ENCODE measurements at places on chromosomes 12 and 14.

- no peak for DNase-seq
Observed at GRCh38 chr12:10320643-10321042, 13.0 kb downstream of the KLRD1 start.

- no peak for DNase-seq
Observed at GRCh38 chr12:130316251-130316650, 21.4 kb upstream of the PIWIL1 start.

GRCh38 chr12:47753021-47754001 lies 5.4 kb downstream of the RAPGEF3 start:
- DNase-seq, result peak; percentile 91

DNA sequence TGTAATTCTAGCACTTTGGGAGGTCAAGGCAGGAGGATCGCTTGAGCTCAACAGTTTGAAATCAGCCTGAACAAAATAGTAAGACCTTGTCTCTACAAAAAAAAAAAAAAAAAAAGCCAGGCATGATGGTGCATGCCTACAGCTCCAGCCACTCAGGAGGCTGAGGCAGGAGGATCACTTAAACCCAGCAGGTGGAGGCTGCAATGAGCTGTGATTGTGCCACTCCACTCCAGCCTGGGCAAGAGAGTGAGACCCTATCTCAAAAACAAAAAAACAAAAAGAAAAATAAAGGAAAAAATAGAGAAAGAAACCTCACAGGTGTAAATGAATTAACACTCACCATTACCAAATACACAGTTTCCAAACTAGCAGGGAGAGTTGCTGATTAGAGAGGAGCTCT lies 34.2 kb upstream of the TUBA1A start:
- no peak for DNase-seq

- no peak for DNase-seq
Observed at GRCh38 chr12:81167694-81168093, 89.8 kb downstream of the ACSS3 start.

DNA sequence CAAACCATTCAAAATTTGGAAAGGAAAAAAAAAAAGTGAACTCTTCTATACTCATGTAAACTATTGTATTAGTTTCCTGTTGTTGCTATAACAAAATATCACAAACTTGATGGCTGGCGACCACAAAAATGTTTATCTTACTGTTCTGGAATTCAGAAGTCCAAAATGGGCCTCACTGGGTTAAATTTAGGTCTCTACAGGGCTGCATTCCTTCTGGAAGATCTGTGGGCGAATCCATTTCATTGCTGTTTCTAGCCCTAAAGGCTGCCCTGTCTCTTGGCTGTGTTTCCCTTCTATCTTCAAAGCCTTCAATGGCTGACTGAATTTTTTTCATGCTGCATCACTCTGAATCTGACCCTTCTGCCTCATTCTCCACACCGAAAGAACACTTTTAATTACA lies 105.1 kb upstream of the NAV3 start:
- no peak for DNase-seq

DNA sequence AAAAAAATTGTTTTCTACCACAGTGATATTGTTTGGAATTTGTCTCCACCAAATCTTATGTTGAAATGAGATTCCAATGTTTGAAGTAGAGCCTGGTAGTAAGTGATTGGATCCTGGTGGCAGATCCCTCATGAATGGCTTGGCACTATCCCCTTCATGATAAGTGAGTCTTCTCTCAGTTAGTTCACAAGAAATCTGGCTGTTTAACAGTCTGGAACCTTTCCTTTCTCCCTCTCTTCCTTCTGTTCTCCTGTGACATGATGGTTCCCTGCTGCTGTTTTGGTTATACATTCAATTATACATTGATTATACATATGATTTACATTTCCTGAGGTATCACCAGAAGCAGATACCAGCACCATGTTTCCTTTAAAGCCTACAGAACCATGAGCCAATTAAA lies 442.2 kb downstream of the SLC6A15 start:
- no peak for DNase-seq

GRCh38 chr12:68097386-68097785 lies 62.2 kb downstream of the IFNG start:
- DNase-seq, result no peak

DNA sequence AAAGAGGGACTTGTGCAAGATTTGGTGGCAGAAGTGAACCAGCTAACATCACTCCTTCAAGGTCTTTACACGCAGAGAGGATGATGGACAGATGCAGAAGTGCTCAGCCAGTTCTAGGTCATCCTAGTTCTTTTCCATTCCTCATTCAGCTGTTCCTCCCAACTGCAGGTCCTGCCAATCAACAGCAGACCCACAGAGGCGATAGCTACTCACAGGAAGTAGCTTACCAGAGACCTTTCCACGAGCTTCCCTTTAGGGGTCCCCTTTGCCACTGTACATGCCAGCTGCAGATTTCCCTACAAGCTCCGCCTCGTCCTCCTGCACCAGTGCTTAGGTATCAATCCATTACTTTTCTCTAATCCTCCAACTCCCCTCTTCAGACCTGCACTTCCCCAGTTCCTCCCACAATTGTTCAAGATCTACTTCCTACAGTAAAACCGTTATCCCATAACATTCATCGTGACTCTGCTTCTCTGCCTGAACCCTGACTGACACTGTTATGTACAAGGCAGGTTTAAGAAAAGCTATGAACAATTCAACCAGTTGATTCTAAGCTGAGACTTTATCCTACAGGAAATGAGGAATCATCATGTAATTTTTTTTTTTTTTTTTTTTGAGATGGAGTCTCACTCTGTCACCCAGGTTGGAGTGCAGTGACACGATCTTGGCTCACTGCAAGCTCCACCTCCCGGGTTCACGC lies 22.5 kb downstream of the RECQL start:
- no peak for DNase-seq

- no peak for DNase-seq
Observed at GRCh38 chr14:75837151-75837787, 144.5 kb downstream of the TGFB3 start.

- no peak for DNase-seq
Observed at GRCh38 chr14:75989134-75989533, 3.6 kb downstream of the IFT43 start.

DNA sequence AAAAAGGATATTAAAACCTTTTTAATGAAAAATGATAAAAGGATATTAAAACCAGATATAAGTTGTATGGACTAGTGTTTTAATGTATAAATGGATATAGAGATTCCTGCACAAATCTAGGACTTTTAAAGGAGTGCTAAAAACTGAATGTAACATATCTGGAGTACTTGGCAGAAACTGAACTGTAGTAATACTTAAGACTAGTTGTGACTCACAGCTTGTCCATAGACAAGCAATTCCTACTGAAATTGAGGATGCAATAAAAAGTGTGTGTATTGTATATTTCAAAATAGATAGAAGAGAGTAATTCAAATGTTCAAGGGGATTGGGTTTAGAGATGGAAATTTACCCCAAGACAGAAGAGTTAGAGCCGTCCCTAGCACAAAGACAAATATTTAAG lies 59.6 kb downstream of the FBXO33 start:
- DNase-seq, result no peak

DNA sequence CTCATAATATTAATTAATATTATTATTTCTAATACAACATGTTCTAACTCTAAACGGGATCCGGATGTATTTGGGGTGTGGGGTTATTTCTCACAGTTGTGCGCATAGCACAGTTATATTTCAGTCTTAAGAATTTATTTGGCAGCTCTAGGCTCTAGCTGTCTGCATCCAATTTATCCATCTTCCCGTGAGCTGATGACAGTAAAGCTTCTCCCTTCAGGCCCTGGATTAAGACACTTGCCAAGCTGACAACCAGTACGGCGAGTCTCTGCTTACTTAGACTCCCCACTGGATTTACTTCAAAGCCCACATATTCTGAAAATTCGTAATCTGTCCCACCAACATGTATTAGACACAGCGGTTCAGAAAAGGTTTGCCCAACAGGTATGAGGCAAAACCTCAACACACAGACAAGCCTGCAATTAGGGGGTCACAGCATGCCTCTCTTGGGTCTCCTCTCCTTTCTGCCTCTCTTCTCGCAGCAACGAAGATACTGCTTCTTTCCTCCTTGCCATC lies 232.9 kb upstream of the TMTC1 start:
- no peak for DNase-seq

DNA sequence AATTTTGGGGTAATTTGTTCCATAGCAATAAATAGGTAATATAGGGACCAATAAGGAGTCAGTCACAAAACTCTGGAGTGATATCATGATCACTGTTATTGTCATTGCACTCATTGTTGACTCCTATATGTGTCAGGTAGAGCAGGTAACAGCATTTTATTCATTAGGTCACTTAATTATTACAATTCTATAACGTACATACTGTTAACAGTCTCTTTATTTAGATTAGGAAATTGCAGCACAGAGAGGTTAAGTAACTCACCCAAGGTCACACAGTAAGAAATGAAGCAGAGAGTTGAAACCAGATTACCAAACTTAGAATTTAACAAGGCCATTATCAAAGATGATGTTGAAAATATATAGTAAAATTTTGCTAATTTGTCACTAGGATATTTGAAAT lies 49.7 kb upstream of the PTPRB start:
- no peak for DNase-seq

- DNase-seq, result no peak
Observed at GRCh38 chr14:69654116-69654515, 42.7 kb downstream of the SUSD6 start.

- no peak for DNase-seq
Observed at GRCh38 chr12:5614256-5614655, 182.3 kb downstream of the NTF3 start.

DNA sequence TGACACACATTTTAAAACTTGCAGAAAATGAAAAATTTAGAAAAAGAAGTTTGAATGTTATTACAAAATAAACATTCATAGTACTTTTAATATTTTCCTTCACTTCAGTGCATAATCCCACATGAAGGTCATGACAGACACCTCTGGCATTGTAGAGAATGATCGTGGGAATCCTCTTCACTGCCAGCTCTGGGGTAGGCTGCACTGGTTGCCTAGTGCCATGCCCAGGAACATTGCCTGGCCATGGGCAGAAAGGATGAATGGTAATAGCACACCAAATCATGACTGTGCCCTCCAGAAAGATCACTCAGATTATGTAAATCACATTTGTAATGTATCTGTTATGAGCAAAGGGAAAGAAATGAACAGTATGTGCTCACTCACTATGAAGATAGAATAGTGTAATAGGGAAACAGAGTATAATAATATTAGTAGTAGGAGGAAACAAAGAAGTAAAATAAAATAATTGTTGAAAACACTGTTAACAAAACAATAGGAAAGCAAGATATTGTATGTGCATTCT lies 161.6 kb downstream of the PLCZ1 start:
- no peak for DNase-seq

- DNase-seq, result no peak
Observed at GRCh38 chr12:1603269-1603993, 9.1 kb upstream of the FBXL14 start.

GRCh38 chr14:41146391-41146790 lies 460.3 kb upstream of the LRFN5 start:
- no peak for DNase-seq

GRCh38 chr12:123141615-123142517 lies 9.0 kb downstream of the PITPNM2 start:
- no peak for DNase-seq

DNA sequence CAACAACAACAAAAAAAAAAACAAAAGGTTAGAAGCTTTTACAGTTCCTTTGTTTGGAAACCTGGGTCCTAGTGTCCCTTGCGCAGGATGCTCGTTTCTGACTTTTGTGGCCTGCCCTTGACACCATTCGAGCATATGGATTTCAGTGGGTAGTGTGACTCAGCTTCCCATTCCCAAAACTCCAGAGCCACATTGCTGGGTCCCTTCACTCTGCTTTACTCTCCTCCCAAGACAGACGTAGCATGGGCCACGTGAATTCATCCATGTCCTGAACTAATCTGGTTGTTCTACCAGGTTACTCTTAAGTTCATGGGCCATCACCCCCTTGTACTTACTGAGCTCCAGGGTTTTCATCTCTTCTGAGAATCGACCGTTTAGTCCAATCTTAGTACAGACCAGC lies 68.0 kb upstream of the MAX start:
- DNase-seq, result no peak

DNA sequence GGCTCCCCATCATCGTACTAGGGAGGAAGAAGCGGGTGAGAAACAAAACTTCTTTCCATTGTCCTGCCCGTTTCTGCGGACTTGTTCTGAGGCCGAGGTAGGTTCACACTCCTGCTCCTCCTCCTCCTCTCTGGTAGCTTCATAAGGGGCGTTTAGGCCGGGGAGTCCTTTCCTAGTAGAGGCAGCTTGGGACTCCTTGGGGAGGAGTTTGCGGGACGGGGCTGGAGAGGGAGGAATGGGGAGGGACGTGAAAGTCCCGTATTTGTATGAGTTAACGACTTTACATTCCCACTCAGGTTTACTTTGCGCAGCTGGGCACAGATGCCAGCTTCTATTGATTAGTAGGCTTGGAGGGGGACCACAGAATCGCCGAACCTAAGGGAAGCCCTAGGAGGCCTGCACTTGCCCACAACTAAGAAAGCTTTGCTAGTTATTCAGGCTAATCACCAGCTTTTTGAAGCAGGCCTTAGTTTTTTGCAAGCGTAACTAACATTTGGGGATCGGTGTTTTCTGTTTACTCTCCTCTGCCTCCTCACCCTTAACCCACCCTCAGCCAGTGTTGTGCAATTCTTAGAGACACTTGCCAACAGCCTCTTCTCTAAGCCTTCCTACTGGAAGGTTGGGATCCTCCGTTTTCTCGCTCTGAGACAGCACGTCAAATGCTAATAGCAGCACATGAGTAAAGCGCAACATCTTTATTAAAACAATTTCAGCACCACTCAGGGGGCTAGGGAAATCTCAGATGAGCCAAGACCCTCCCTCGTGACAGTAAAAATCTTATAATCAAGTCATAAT lies 499 bp downstream of the RNASE4 start:
- DNase-seq, result no peak

DNA sequence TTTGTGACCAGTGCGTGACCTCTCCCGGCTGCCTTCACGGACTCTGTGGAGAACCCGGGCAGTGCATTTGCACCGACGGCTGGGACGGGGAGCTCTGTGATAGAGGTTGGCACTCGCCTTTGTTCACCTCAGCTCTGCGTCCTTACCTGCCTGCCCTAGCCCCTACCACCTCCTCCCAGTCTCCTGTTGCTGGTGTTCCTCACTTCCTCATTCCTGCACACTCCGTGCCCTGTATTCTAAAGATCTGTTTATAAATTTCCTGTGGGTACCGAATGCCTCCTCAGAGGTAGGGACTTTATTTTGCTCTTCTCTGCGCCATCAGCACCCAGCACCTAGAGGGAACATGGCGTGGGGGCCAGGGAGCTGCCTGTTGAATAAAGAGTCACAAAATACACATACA lies 2.3 kb downstream of the DLK1 start:
- no peak for DNase-seq

GRCh38 chr12:46917821-46918220 lies 92.0 kb upstream of the SLC38A4 start:
- no peak for DNase-seq

DNA sequence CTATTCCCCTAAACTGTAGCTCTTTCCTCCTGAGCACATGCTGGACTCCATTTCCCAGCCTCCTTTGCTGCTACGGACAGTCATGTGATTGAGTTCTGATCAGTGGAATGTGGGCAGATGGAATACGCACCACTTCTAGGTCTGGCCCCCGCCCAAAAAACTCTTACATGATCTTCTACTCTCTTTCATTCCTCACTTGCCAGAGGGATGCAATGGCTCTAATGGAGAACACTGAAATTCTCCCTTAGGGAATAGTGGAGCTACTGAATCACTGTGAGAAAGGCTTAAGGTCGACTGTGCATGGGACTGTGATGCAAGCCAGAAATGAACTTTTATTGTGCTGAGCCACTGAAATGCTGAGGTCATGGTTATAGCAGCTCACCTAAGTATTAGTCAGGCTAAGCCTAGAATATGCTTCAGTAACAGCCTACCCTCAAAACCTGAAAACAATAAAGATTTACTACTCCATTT lies 13.0 kb upstream of the TMED2 start:
- DNase-seq, result no peak
